ENCODE measurements at places on chromosomes 1 and 21. TPM values are rescaled to one million over a fixed set of nuclear protein-coding genes. Genes with fewer than 3 reads are reported as not detected.

The IGSF5 gene
- not detected for total RNA-seq

The RER1 gene
- 147 TPM for total RNA-seq

The RPL11 gene
- total RNA-seq, result 843 TPM

The PDPN gene
- total RNA-seq, result not detected

The TRAF5 gene
- total RNA-seq, result 44.8 TPM

The SLC19A2 gene
- total RNA-seq, result 3.9 TPM

The FCRL4 gene
- total RNA-seq, result not detected

The C8B gene
- total RNA-seq, result not detected
